ENCODE measurements at places on chromosomes 4 and X.

- no peak for DNase-seq
These were observed 18.2 kb upstream of the TNIP3 start for GRCh38 chr4:121182296-121182695.

DNA sequence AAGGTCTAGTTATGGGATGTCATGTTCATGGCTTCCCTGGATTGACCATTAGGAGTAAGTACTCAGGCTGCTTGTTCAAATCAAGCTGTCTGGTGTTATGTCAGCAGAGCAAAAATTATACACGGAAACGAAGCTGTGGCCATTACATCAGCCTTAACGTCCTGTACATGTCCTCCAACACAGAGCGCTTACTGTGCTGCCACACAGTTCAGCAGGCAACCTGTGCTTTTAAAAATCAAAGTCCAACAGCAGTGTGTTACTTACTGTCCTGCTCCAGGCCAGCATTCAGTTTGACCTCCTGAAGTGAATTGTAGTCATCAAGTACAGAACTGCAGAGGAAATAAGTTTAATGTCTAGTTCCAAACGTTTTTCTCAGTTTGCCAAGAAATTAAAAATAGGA lies 46.0 kb downstream of the KLHL34 start:
- DNase-seq = no peak

DNA sequence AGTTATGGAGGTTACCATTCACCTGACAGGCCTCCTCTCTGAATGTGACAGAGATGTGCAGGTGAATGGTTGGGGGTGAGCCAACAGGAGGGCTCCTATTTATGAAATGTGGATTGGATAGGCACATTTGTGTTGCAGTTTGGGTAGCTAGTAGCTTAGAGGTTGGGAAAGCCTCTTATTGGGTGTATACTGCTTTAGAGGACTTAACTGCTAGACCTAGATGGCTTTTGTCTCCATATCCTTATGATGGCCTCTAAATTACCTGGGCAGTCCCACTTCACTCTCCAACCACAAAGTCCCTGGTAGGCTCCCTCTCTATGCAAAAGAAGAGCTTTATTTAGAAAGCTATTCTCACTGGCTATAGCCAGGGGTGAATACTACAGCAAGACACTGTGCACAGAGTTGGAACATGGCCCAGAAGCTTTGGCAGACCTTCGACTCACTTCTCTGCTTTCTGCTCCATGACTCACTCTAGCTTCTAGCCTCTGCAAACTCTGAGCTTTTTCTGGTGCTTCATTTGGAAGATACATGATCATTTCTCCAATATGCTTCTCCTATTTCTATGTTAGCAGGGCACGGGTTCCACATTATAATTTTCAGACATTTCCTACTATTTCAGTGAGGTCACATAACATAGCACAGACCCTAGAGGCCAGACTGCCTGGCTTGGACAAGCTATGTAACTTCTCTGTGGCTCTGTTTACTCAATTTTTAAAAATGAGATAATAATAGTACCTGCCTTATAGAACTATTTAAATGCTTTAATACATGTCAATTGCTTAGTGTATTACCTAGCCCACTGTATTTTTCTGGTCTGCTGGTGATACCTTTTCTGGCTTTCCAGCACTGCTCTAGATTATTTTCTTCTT lies 6.0 kb upstream of the VGLL1 start:
- DNase-seq = no peak

DNA sequence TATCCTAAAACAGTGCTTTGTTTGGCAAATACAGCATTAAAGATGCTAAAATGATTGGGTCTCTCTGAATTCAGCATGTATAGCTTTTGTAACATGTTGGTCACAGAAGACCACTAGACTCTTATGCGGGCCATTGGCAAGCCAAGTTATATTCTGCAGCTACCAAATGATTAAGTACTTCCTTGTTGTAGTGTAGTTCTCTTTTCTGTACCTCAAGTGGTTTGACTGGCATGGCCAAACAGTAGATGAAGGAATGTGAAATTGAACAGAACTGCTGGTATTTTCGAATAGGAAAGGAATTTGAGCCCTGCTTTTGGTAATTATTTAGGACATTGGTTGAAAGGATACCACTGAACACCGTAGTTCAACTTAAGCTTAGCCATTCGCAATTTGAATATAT lies 193.9 kb upstream of the GPC4 start:
- DNase-seq = no peak

GRCh38 chrX:122666601-122667000 lies 517.5 kb upstream of the GRIA3 start:
- DNase-seq = no peak

GRCh38 chr4:31575504-31575903 lies 855.3 kb downstream of the PCDH7 start:
- no peak for DNase-seq

DNA sequence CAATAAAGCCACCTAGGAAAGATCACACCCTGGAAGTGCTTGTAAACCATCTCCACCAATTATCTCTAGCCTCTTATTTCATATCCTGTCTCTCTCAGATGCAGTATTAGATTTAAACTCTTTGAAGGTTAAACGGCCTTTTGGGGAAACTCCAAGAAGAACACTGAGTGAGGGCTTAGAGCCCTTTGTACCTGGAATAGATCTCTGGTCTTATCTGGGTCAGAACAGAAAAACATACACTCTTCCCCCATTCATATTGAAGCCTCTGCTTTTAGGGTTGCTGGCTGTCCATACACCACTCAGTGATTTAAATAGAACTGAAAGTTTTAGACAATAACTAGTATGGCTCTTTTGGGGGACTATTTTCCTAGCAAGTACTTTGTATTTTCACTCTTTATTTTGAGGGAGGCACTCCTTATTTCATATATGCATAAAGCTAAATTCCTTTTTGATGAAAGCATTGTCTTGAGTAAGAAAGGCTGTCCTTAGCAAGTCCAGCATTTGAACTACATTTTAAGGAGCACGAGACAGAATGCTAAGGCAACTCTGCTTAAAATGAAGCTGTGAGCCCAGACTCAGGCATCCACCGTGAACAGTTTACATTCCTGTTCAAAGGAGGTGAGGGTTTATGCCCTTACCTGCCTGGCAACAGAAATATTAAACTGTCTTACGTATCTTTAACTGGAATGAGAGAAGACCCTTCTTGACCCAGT lies 17.4 kb downstream of the YY2 start:
- DNase-seq = no peak

DNA sequence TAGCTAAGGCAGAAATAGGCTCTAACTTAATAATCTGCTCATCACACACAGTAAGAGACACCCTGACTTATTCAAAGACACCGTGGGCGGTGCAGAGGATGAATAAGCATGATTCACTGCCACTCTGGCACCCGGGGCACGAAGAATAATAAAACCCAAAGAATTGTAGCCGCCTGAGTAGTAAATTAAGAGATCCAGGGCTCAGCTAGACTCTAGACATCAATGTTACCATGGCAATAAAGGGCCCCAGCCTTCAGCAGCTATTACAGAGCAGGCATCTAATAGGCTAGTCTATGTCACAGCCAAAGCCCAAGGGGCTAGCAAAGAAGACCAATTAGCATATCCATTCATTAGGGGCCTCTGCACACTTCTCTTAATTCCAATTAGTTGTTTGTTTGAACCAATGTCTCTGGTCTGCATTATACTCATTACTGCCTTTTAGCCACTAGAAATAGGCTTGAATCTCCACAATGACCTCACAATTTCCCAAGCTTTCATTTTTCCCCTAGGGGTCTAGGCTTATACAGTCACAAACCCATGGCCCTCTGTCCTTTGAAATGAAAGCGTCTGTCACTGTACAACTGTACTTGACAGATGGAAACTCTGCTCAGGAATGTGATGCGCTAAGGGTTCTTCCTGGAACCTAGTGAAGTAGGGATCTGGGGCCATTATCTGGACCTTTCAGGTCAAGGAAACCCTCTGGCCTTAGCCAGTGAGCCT lies 3.0 kb upstream of the ATP1B4 start:
- peak; percentile 5 for DNase-seq

DNA sequence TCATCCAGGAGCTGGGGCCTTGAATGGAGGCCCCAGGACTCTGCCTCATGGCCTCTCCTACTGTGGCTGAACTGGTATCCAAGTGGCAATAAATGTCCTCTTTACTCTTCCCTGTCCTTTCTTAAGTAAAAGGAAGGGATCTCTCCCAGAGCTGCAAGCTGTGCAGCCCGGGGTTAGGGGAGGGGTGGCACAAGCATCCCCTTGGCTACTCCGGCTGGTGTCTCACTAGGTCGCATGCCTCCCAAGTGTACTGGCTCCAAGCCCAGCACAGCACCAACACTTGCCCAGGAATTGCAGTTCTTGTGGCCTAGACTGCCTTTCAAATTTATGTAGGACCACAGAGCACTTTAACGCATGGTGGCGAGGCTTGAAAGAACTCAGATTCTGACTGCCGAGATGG lies 44.7 kb upstream of the MED14 start:
- DNase-seq = no peak

GRCh38 chrX:10199212-10199611 lies 42.4 kb downstream of the CLCN4 start:
- no peak for DNase-seq
